ENCODE measurements at places on chromosomes 4 and X.

DNA sequence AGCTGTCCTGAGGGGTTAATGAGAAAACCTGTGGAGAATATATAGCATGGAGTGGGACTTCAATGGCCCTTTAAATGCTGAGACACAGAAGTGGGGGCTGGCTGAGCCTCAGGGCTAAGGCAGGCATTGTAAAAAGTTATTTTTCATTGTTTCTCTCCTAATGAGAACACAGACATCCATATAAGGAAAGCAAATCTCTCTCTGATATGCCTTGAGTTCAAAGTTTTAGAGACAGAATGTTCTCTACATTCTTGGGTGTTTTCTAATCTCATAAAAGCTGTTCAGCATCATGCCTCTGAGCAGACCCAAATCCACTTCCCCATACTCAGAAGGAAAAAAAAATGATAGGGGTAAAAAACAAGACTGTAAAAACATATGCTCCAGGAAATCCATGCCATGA, 16.8 kb upstream of the RAB40A start:
- no peak for DNase-seq

DNA sequence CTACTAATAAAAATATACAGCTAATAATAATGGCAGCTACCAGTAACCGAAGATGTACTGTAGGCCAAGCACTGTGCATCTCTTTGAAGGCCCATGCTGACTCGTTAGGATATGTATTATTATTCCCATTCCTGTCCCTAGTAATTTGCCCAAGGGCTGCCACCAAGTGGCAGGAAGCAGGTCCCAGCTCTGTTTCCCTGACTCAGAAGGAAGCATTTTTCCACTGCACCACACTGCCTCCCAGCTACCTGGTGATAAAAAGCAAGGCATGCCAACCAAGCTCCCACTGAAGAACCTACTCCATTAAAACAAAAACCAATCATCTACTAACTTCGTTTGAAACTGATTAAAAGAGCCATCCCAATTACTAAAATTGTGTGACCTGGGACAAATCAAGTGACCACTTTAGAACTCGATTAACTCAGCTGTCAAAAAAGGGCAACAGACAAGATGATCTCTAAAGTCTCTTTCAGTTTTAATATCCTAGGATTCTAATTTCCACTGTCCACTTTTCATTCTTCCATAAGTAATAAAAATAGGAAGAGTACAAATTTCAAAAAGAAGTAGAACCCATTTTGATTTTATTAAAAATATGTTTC, 24.3 kb upstream of the PGM2 start:
- DNase-seq, result no peak

- DNase-seq, result no peak
These were observed 160.9 kb downstream of the SMIM20 start for GRCh38 chr4:26074712-26075430.

- no peak for DNase-seq
These were observed 56.8 kb upstream of the EXOC1L start for GRCh38 chr4:55762819-55763218.

GRCh38 chr4:8083086-8083825, 75.4 kb downstream of the ABLIM2 start:
- no peak for DNase-seq

- DNase-seq, result no peak
These were observed 139.5 kb downstream of the CPZ start for GRCh38 chr4:8732092-8732491.

GRCh38 chrX:94454159-94454558, 780.2 kb downstream of the FAM133A start:
- DNase-seq, result no peak

DNA sequence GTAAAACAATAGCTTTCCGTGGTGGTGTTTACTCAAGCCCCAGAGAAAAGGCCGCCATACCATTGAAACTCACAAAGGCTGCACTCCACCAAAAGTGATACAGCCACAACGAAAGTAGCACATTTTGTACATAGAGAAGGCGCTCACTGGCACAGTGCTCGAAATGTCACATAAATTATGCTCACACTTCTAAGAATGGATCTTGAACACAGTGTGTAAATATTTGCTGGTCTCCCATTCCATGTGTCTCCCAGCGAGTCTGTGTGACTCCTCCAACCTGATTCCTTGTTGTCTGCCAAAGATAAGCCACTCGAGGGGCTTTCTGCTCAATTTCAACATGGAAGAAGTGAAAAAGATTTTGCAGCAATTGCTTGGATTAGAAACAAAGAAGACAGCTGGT, 234.0 kb upstream of the VCX3A start:
- DNase-seq, result no peak

Data from stimulated activated CD8-positive, alpha-beta memory T cell treated with anti-CD3 and anti-CD28 coated beads, Interleukin-4, amount 100 ng/mL, for 4 hours (primary cell).